ENCODE measurements at places on chromosomes 7 and 10.

- no peak for DNase-seq
Observed at GRCh38 chr10:60205741-60206140, 183.9 kb downstream of the ANK3 start.

DNA sequence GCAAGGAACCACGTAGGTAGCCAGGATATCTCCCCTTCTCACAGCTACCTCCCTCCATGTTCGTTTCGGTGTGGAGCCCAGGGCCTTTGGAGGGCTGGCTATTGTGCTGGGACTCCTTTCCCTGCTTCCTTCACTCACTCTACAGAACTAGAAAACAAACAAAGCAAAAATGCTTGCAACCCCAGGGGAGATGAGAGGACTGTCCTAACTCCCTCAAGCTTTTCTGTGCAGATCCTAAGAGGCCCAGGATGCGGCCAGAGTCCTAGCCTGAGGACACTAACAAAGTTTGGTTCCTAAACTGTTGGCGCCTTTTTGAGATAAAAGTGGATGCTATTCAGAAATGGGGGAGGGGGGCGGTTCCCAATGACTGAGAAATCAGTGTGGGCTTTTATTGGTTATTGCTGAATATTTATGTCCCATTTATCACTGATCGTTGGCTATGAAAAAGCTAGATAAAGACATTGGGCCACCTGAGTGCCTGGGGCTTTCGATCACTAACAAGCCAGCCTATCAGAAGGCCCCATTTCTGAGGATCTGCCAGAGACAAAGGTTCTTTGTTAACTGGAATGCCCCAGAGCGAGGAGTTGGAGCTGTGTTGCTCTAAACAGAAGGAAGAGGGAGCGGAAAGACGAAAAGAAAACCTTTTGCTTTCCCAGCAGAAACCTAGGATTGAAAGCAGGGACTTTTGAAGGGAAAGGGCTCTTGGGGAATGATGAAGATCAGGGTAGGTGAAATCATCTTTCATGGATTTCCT lies 95.2 kb upstream of the EGR2 start:
- peak; percentile 29 for DNase-seq

DNA sequence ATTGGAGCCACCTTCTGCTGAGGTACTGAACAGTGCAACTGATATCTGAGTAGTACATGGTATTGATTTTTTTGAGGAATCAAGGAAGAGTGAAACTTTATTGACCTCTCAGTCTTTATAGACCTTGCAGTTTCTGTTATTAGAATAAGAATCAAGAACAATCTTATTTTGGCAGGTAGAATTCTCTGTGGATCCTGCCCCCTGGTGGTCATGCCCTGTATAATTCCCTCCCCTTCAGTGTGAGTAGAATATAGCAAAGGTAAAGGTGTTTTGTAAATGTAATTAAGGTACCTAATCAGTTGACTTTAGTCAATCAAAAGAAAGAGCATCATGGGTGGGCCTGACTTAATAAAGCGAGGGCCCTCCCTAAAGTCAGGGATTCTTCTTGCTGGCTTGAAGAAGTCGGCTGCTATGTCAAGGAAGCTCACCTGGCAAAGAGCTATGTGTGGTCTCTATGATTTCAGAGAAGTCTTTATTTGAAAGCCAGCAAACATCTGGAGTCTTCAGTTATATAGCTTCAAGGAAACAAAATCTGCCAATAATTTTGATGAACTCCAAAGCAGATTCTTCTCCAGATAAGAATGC lies 142.8 kb downstream of the LSM5 start:
- peak; percentile 35 for DNase-seq

- DNase-seq: no peak
Observed at GRCh38 chr7:151648429-151648828, 128.7 kb upstream of the RHEB start.

DNA sequence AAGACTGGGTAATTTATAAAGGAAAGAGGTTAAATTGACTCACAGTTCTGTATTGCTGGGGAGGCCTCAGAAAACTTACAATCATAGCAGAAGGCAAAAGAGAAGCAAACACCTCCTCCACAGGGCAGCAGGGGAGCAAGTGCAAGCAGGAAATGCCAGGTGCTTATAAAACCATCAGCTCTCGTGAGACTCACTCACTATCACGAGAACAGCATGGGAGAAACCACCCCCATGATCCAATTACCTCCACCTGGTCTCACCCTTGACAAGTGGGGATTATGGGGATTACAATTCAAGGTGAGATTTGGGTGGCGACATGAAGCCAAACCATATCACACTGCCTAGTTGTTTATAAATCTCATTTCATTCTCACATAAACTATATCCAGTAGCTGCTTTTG lies 28.0 kb upstream of the CPN1 start:
- no peak for DNase-seq

- no peak for DNase-seq
Observed at GRCh38 chr10:119306986-119307392, 99.6 kb downstream of the GRK5 start.

DNA sequence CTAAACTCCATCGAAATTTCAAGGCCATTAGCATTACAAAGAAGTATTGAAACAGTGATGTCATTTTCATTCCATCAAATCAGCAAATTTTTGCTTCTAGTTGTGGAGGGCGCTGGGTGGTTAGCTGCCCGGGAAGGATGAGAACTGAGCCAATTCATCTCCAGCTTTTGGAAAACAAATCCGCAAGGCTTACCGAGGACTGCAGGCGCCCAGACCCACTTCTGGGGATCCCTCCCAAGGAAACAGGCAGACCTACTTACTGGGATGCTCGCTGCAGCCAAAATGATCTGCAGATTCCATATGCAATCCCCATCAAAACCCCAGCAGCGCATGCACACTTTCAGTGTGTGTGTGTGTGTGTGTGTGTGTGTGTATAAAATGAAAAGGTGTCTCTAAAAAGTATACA lies 19.2 kb downstream of the TNRC18 start:
- peak; percentile 33 for DNase-seq
